Fibroblast of pulmonary artery (primary cell): ENCODE measurements at places on chromosomes 6 and 20.

- no peak for DNase-seq
Observed at GRCh38 chr6:145067430-145067829, 667.9 kb downstream of the EPM2A start.

- peak; percentile 71 for DNase-seq
Observed at GRCh38 chr20:11431621-11432020, 486.1 kb upstream of the BTBD3 start.

DNA sequence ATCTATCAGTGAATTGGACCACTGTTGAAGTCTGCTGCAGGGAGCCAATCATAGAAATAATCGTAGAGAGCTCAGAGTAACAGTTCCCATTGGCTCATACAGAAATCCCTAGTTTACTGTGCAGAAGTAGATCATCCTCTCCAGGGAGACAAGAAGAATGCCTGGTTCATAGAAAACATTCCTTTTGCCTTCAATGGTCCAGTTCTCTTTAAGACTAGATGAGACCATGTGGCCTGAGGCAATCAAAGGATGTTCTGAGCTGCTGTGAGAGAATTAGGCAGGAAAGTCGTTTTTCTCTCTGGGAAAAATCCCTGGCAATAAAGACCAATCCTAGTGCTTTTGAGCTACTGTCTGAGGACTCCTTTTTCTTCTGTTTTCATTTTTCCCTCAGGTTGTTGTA, 208.4 kb downstream of the CENPW start:
- no peak for DNase-seq

- DNase-seq = peak; percentile 62
Observed at GRCh38 chr20:44861531-44862006, 23.9 kb upstream of the YWHAB start.

GRCh38 chr6:106546691-106547414, 82.4 kb downstream of the RTN4IP1 start:
- DNase-seq = peak; percentile 76
